NCI-H446 treated with DMSO at 0.1 percent for 48 hours (cell line): ENCODE measurements at places on chromosomes 7 and 10.

GRCh38 chr10:5540080-5540479 is 15.3 kb downstream of the CALML3 start:
- no peak for DNase-seq

GRCh38 chr7:88071994-88072714 is 138.1 kb downstream of the ADAM22 start:
- DNase-seq: no peak

GRCh38 chr7:155395176-155395797 is 62.6 kb upstream of the EN2 start:
- DNase-seq: no peak

- no peak for DNase-seq
These were observed 634 bp upstream of the OR9A4 start for GRCh38 chr7:141915565-141915964.

DNA sequence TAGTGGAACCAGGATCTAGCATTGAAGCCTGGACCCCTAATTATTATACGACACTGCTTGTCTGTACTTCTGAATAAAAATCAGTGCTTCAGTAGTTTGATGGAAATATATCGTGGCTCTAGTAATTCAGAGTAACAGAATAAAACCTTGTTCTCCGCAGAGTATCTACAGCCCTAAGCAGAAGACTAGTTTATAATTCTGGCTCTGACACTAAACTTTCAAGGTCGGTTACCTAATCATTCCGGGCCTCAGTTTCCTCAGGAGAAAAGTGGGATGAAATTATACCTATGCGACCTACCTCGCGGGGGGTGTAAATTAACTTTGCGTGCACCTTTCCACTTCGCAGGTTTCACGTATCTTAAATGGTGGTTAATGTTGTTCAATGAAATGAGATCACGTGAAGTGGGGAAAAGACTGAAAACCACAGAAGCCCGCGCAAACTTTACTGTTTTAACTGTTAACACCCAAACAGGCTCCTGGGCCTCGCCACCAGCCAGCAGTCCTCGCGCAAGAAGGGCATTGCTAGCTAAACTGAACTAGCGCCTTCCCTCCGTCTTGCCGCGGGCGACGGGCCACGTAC is 615 bp downstream of the THAP5 start:
- no peak for DNase-seq
